NCI-H1436 (cell line): ENCODE measurements at places on chromosomes 5 and 9.
A peak's percentile ranks its signal among the peaks of the same experiment; 100 is the strongest.

DNA sequence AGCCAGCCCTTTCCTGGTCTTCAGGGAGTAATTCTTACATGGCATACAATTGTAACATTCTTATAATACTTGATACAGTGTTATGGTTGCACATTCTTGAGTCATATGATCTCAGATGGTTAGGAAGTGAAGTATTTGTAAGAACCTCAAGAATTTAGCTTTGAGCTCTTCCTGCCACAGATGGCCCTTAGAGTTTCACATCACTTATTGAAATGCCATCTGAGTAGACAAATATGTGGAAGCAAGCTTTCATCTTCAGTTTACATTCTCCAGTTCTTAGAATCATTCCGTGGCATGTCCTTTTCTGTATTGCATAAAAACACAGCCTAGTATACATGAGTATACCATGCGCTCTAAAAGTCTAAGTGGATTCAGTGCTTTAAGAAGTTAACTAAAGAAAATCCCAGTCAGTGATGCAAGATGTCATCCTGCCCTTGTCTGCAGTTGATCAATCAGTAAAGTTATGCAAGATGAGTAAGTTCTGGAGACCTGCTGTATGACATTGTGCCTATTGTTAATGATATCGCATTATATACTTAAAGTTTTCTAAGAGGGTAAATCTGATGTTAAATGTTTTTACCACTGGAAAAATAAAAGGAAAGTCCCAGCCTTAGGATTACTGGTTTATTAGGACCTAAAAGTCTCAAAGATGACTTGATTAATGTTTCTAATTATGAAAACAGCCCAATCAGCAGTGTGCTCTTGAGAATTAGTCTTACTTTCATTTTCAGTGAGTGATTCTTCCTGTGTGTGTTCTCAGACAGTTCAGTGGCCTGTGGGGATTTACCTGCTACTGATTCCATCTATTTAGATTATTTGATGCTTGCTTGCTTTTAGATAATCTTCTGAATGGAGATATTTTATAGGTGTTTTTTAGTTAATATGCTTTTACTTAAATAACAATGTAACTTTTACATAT, 29.4 kb downstream of the RHOBTB3 start:
- DNase-seq = no peak

DNA sequence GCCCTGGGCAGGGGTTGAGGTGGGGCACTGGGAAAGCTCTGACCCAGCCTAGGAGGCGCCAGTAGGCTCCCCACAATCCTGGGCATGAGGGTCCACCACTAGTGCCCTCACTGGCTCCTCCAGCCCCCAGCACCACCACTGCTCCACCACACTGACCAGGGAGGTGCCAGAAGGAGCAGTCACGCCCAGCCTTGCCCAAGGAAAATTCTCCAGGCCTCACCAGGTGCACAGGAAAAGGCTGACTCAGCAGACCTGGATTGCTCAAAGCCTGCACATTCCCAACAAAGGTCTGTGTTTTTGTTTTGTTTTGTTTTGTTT, 62.9 kb downstream of the ZNF354C start:
- no peak for DNase-seq

DNA sequence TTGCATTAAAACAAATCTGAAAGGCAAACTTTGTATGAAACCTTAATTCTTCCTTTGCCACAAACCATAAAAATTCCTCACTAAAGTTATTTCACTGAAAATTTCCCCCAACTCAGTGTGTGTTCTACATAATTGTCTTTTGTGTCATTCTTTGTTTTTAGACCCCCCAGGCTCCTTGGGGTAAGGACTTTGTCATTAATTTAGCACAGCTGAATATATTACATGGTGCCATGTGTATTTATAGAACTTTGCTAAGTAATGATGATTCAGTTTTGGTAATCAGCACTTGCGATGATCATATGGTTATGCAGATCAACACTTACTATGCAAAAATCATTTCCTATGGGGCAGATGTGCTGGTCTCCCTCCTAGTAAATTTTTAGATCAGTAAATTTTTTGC, 712.1 kb upstream of the MEF2C start:
- no peak for DNase-seq

- no peak for DNase-seq
Observed at GRCh38 chr9:91116211-91116610, 245.5 kb downstream of the AUH start.

DNA sequence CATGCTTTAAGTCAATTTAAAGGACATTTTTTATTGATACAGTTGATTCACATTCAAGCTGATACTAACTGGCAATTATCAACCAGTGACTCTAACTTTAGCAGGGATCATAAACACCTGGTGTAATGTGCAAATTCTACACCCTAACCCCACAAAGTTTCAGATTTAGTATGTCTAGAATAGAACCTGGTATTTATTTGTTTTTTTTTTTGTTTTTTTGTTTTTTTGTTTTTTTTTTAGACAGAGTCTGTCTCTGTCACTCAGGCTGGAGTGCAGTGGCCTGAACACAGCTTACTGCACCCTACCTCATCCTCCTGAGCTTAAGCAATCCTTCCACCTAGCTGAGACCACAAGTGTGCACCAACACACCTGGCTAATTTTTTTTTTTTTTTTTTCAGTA, 311.2 kb upstream of the SEMA6A start:
- DNase-seq = no peak

DNA sequence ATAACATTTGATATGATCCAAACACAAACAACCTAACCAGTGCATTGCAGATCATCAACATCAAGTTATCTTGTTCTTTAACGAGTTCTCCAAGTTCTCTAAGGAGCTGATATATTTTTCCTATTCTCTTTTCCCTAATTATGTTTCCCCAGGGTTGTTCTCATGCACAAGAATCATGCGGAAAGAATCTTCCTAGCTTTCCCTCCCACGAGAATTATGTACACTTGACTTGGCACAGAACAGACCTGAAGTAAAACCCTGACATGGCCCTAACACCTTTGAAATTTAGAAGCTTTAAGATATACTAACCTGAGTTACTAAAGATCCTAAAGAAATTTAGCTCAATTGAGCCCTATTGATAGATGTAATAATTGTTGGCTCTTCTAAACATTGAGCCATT, 110.7 kb upstream of the FST start:
- no peak for DNase-seq

DNA sequence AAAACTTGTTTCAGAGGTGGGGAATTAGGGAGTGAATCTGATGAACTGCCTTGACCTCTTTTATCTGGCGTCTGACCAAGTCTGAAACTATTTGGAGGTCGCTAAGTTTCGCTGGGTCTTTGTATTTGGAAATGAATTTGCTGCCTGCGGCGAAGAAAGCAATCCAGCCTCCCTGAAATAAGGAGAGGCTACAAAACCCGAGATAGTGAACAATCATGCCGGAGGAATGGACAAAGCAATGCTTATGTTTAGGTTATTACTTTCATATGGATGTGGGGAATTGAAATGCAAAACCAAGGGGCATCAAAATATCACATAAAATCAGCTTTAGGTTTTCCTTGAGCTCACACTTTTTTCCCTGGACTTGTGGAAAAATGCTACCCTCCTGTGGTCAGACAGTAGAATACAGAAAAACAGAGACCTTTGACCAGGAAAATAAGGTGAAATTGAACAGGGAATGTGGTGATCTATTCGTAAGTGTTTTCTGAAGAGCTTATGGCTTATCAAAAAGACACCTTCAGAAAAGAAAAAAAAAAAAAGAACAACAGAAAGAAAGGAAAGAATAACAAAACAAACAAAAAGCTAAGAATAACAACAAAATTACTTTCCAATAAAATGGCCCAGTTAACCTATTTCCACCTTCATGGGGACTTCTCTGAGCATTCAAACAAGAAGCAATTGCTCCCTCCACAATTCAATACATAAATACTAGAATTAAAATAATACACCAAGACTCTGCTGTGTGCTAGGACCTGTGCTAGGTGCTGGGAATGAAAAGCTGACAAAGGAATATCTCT, 68.6 kb upstream of the DPYSL3 start:
- peak; percentile 44 for DNase-seq

GRCh38 chr5:82747986-82748385, 329.2 kb downstream of the TMEM167A start:
- no peak for DNase-seq

GRCh38 chr9:37954581-37954981, 50.7 kb upstream of the SLC25A51 start:
- no peak for DNase-seq

GRCh38 chr5:107247427-107247826, 423.3 kb downstream of the EFNA5 start:
- no peak for DNase-seq

- DNase-seq = no peak
Observed at GRCh38 chr5:172541099-172541772, 86.9 kb upstream of the SH3PXD2B start.

GRCh38 chr9:134175291-134175807, 11.0 kb upstream of the RNU6ATAC start:
- DNase-seq = no peak

DNA sequence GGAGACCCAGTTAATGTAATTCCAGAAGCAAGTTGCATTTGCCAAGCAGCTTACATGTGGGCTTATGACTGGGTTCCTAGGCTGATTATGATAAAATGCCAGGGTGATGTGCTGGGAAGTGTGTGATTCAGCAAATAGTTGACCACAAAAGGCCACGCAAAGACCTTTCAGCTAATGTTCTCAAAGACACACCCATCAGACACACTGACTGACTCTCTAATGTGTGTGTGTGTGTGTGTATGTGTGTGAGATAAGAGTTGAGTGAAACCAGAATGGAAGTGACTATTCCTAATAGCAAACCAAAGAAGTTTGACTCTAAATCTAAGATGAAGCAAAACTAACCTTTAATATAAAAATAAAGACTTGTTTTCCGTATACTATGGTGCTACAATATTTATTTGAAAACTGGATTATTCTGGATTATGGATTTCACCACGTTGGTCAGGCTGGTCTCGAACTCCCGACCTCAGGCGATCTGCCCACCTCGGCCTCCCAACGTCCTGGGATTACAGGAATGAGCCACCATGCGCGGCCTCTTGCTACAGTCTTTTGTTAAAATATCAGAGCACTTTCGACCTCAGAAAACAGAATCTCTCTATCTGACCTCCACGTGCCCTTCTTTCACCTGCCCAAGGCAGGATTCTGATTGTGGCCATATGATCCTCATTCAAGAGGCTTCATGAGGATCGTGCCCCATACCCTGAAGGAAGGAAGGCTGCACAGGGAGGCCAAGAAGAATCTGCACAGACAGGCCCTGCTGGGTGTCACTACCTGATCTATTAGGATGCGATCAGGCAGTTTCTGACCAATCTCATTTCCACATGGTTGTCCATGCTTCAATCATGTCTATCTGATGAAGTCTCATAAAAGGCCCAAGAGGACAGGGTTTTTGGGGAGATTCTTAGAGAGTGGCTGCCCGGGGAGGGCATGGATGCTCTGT, 75.6 kb downstream of the USP20 start:
- DNase-seq = no peak

DNA sequence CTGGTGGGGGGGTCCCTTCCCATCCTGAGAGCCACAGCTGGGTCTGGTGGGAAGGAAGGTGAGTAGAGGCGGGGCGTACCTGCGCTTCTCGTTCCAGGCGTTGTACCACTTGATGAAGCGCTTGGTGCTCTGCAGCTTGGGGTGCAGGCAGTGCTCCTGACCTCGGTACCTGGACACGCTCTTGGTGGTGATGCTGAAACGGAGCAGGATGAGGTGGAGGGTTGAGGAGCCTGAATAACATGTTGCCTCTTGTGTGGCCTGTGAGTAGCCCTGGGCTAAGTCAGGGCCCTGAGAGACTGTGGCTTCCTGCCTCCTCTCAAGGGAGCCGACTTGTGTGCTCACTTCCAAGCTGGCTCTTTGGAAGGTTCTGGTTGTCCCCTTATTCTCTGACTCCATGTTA, 4.3 kb downstream of the CXCL14 start:
- DNase-seq = no peak

DNA sequence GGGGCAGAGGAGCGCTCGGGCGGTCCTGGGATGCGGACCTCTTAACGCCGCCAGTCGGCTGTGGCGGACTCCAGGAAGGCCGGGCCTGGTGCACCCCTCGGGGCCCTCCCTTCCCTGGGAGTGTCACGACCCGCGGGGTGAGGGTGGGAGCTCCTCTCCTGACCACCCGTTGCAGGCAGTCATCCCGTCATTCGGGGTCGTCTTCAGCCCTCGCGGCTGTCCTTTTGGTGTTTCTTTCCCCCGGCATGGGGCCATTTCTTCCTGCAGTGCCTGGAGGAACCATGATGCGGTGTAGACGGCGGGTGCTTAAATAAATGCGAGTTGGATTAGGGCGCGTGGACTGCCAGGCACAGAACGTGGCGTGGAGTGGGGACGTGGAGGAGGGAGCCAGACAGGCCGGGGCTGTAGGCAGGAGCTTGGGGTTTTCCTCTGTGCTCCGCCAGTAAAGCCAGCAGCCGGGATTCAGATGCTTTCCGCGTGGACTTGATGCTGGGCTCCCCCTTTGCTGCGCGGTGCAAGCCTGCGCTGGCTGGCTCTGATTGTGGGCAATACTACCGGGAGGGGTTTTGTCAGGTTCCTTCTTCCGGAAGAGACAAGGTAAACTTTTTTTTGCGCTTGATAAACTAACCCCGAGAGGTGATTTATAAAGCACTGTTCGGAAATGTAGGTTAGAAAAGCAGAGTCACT, 868 bp downstream of the KDM4C start:
- no peak for DNase-seq

DNA sequence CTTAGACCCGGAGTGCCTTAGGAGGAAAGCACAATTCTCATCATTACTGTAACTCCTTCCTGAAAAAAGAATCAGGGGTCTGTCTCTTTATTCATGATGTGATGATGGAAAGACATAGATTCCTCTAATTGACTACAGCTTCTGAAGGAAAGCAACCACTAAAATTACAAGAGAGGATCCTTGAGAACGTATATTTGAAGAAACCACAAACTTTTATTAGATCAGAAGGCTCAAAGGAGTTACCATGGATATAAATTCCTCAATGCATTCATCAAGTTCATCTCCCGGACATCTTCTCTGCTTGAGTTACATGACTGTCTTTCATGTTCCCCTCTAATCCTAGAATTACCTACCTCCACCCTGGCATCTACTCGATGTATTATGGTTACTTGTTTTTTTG, 104.1 kb upstream of the PAPPA start:
- DNase-seq = no peak

GRCh38 chr9:95116002-95116807, 201.3 kb downstream of the FANCC start:
- no peak for DNase-seq

GRCh38 chr9:93303258-93303771, 119.4 kb downstream of the WNK2 start:
- no peak for DNase-seq

DNA sequence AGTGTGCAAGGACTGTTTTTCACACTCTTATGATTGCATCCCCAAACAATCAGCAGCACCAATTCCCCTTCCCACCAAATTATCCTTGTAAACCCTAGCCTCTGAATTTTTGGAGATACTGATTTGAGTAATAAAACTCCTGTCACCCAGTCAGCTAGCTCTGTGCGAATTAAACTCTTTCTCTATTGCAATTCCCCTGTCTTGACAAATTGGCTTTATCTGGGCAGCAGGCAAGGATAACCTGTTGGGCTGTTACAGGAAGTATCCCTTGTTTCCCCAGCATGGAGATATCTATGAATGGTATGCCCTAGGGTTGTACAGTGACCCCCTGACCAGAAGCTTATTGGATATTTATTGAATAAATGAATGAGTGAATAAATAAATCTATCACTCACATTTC, 80.8 kb downstream of the PTCD2 start:
- DNase-seq = no peak

GRCh38 chr9:77764894-77765780, 117.0 kb upstream of the GNA14 start:
- DNase-seq = no peak
